NCI-H460 (cell line): ENCODE measurements at places on chromosomes 2 and 18.

GRCh38 chr2:232940724-232941123 is 70.7 kb downstream of the SNORC start:
- no peak for DNase-seq

- no peak for DNase-seq
Observed at GRCh38 chr2:222783592-222783991, 77.2 kb upstream of the ACSL3 start.

DNA sequence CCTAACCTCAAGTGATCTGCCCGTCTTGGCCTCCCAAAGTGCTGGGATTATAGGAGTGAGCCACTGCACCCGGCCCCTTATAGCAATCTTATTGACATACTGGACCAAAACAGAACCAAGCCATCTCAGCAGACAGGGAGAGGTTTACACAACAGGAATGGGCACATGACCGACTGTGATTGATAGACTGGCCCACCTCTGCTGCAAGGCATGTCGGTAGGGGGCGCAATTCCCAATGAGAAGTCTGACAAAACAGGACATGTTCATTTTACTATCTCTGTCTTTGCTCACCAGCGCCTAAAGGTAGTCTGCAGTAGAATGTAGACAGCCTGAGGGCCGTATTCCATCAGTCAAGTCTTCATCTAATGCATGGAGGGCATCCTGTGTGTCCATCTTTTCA is 2.0 kb downstream of the LYPD6B start:
- DNase-seq = peak; percentile 11

DNA sequence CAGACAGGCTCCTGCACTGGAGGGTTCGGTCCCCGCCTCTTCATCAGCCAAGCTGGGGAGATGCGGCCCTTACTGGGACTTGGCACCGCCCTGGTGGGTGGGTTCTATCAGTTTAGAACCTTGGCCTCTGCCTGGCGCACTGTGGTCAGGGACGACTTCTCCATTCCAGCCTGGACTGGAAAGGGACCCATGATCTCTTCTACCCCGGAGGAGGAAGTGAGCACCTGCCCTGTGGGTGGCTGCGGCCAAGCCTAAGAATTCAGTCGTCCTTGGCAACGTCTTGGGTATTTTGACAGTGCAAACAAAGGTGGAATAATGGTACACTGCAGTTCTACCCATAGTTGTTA is 106.9 kb upstream of the CD302 start:
- no peak for DNase-seq

- no peak for DNase-seq
Observed at GRCh38 chr2:70750320-70750719, 17.7 kb downstream of the ADD2 start.

DNA sequence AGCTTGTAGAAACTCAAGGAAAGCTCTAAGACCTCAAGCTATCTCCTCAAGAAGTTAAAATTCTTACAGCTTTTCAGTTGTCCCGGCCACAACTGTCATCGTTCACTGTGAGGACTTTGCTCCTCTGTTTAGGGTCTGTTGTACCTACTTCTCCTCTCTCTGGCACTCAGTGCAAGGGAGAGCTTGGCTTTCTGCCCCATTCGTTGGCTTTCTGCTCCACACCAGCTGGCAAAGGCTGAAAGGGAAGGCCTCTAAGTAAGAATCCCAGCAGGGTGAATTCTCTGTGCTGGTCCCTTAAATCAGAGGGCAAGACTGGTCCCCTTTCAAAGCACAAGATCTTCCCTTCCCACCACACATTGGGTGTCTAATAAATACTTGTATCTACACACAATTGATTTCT is 17.3 kb downstream of the ZBTB7C start:
- no peak for DNase-seq

GRCh38 chr18:4333043-4333442 is 122.1 kb downstream of the DLGAP1 start:
- no peak for DNase-seq

- DNase-seq = peak; percentile 43
Observed at GRCh38 chr2:57497489-57498096, 549.0 kb upstream of the VRK2 start.

DNA sequence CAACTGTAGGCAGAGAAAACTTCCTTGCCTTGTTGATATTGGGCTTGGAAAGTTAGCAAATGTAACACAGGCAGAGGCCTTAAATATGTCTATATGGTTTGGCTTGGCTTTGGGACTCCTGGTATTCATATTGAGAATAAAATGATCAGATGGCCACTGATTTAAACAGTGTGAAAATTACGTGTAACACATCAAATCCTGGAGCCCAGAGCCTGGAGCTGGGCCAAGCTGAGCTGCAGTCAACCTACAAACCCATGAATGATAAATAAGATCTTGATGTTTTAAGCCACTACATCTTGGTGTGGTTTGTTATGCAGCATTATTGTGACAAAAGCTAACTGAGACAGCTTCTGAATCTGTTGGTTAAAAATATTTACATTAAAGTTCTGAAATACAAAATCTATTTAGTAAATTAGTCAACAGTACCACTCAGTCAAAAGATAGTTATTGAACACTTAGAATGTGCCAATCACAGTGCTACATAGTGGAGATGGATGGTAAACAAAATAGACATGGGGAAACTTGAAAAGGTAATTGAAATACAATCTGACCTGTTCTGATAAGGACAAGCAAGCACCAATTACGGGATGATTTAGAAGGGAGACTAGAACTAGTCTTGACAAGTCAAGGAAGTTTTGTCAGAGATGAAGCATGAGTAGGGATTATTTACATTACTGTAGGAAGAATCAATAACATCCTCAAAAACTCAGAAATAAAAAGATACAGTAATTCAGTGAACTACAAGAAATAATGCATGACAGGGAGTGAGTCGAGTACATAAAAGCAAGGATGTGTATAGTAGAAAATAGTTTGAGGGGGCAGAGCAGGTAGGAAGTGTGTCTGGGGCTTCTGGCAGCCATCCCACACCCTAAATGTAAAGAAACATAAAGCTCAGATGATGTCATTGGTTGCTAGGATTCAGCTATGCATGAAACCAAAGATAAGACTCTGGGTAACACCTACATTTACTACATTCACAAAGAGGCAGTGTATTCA is 157.7 kb downstream of the HNMT start:
- DNase-seq = no peak

DNA sequence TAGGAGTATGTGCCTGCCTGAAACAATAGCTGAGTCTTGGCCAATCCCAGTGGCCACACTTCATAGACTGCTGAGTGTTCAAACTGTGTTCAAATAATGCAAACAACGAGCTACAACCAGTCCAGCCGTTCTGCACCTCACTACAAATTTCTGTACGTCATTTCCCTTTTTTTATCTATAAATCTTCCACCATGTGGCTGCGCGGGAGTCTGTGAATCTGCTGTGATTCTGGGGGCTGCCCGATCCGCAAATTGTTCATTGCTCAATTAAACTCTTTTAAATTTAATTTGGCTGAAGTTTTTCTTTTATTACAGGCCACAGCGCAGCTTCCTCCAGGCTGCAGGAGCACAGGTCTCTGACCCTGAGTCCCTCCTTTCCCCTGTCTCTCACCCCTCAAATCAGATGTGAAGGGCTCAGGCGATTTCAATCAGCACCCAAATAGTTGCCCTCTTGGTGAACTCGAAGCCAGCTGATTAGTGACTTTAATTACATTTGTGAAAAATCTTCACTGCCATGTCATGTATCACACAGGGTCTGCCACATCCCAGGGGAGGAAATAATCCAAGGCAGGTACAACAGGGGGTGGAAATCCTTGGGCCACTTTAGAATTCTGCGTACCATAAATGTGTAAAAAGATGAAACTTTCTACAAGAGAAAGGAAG is 145.6 kb downstream of the NDUFA10 start:
- no peak for DNase-seq

DNA sequence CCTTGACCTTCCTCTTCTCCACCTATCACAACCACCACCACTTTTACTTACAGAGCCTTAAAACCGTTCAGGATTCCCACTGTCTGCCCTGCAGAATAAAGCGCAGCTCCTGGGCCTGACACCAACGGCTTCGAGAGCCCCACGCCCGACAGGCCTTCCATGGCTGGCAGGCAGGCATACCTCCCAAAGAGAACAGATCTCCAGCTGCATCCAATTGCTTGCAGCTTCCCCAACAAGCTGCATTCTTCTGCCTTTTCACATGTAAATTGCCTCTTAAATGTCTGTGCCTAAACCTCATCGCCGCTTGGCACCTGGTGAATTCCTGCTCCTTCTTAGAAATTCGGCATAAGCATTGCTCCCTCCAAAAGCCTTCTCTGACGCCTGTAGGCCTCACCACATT is 31.5 kb upstream of the FAM124B start:
- no peak for DNase-seq

DNA sequence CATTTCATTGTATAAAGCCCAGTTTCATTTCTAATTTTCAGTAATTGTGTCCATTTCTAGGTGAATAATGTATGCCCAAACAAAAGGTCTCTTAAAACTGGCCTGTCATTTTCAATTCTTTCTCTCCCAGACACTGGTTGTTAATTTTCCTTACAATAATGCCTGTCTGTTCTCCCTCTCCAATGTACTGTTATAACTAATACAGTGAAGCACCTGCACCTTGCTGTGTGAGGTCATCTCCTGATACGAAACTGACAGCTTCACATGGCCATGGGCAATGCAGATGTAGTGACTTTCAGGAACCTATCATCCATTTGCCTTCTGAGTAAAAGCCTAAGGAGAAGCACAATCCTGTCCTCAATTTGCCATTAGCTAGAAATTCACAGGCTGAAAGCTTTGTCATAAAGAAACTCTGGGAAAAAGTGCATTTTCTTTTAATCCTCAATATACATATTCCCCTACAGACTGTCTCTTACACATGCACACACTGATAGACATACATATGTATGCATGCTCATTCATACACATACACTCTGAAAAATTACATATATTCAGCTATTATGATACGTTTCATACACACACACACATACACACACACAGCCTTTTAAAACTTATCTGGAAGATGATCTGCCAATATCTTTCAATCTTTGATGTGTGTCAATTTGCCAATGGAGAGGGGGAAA is 1030.3 kb downstream of the TDRD15 start:
- no peak for DNase-seq

DNA sequence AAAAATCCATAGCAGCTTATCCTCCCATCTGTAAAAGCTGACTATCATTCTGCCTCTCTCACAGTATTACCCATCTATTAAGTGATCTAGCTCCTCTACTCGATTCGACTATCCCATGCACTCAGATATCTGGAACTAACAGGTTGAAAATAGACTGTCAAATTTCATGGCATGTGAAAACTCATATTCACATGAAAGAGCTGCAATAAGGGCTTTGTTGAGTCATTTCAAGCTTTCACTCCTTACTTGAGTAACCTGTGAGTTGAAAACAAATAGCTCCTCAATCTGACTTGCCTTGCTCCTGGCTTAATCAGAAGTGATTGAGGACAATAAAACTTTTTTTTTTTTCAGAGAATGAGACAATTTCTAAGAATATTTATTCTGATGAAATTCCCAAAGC is 192.4 kb upstream of the ERBB4 start:
- DNase-seq = no peak

- no peak for DNase-seq
Observed at GRCh38 chr2:167490455-167490854, 602.2 kb downstream of the XIRP2 start.

GRCh38 chr2:65656160-65656718 is 223.8 kb upstream of the SPRED2 start:
- no peak for DNase-seq

GRCh38 chr2:124880995-124881394 is 855.9 kb downstream of the CNTNAP5 start:
- DNase-seq = no peak

DNA sequence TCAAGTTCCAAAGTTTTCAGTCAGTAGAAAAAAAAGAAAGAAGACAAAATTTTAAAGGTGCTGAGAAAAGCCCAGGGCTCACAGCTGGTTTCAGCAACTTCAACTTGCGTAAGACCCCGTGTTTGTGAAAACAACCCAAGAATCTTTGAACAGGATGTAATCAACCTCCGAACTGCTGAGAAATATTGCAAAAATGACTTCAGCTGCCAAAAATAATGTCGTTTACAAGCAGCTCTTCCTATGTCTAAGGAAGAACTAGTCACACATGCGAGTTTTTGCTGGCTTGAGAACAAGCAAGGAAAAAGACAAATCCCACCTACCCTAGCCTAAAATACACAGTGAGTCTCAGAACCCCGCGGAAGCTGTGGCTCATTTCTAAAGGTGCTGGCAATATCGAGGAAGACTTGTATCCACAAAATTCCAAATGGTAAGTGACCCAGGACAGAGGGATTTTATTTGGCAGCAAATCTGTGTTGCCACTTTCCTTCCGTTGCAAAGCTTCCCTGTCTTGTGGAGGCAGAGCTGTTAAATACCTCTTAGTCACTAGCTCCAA is 59.8 kb upstream of the SLC8A1 start:
- peak; percentile 95 for DNase-seq

- DNase-seq = no peak
Observed at GRCh38 chr18:53906681-53907080, 317.8 kb downstream of the MBD2 start.

- no peak for DNase-seq
Observed at GRCh38 chr18:56662902-56663301, 11.7 kb downstream of the WDR7 start.

DNA sequence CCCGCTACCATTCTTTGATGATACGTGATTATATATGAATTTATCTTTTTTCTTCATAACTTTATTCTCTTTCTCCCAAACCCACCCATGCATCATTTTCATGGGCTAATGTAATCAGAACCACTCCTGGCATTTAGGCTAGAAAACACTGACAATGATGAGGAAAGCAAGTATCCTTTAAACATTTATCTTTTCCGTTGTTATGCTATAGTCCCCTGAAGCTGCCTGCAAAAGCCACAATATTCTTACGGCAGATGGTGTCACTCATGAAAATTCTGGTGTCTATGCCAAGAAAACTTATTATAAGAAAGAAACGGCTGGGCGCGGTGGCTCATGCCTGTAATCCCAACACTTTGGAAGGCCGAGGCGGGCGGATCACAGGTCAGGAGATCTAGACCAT is 221.8 kb upstream of the CTAGE1 start:
- no peak for DNase-seq

GRCh38 chr2:171822525-171823322 is 71.3 kb downstream of the SLC25A12 start:
- no peak for DNase-seq

DNA sequence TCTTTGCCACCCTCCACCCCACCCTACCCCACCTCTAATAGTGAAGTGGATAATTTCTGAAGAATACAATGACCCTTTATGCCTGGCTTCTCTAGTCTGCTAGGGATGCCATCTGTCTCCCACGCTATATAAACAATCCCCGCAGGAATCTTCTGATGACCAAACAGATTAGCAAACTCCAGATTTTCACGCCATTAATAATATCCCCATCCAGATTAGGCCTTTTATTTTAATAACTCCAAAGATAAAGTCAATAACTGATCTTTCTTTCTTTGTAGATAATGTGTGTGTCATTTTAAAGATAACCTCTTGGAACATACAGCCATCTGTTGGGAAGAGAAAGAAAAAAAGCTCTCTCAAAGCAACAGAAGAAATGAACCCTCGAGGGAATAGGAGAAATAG is 47.9 kb upstream of the CCDC150 start:
- DNase-seq = no peak

DNA sequence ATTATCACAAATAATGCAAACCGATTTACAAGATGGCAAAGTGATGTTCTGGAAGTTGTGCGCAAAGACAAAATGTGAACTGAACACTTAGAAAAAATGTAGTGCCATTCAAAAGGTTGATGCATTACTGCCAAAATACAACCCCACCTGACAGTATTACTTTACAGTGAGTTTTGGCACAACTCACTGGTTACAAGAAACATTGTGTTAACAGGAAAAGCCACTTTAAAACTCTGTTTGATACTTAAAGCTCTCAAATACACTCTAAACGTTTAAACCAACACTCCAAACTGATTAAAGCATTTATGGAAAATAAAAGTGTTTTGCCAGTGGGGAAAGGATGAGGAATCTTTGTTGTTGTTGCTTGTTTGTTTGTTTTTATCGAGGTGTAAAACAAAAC is 173.4 kb upstream of the SATB2 start:
- DNase-seq = no peak
